Stimulated activated CD8-positive, alpha-beta memory T cell treated with anti-CD3 and anti-CD28 coated beads, Interleukin-4, amount 100 ng/mL, for 48 hours (primary cell): ENCODE measurements at places on chromosomes 1 and 21.
A peak's percentile ranks its signal among the peaks of the same experiment; 100 is the strongest.

- DNase-seq, result no peak
These were observed 36.7 kb downstream of the ADARB1 start for GRCh38 chr21:45110873-45111624.

DNA sequence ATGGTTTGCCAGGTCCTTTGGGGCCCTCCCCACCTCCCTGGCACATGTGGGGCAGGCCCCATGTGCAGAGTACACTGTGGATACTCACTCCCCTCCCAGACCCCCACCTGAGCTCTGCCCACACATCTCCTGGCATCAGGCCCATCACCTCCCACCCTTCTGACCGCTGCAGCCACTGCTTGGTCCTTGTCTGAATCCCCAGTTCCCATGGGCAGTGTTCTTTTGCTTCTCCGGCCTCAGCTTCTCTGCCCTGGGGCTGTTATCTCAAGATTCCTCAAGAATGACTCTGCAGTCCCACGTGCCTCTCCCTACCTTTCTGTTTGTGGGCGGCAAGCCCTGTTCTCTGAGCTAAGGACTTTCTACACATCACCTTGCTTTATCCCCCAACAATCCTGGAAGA lies 187.7 kb upstream of the EDN2 start:
- DNase-seq, result no peak

DNA sequence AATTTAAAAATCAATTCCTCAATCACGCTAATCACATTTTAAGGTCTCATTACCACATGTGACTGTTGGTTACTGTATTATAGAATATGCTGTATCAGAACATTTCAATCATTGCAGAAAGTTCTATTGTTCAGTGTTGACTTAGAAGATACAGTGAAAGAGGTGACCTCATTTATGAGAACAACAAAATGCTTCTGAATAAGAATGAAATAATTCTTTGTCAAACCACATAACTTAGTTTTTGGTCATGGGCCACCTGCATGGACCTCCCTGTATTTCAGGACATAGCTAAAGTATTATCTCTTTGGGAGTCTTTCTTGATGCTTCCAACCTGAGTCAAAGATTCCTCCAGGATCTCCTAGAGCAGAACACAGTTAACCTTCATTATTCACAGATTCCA lies 22.3 kb downstream of the MFSD2A start:
- DNase-seq, result no peak

- DNase-seq, result peak; percentile 37
These were observed 74.6 kb downstream of the CAMK2N1 start for GRCh38 chr1:20411196-20411980.

DNA sequence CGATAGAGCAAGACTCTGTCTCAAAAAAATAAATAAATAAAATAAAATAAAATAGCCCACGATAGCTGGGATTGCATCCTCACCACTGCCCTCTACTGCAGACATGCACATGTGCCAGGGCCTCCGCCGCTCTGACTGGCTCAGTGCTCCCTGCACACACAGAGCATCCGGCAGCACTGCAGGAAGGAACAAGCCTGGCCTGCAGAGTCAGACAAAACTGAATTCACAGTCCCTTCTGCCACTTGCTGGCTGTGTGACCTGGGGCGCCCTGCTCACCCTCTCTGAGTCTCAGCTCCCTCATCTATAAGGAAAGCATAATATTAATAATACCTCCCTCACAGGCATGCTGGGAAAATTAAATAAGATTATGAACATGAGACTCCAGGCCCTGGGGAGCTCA lies 35.4 kb downstream of the CSMD2 start:
- DNase-seq, result no peak

DNA sequence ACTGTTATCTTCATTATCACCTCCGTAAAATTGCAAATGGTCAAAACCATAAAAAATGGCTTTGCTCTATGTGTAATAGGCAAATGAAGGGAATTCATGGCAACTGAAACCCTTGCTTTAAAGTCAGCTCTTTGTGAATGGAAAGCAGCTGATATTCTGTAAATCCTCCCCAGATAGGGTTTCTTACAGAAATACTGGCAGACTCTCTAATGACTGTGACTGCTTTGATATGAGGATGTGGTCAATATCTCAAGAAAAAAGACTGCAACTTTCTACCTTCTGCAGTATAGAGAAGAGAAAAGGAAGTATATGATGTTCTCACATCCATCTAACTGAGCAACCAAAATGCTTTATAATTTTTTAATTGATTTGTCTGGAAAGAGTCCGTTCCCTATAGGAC lies 193.1 kb downstream of the ST6GALNAC3 start:
- DNase-seq, result no peak

DNA sequence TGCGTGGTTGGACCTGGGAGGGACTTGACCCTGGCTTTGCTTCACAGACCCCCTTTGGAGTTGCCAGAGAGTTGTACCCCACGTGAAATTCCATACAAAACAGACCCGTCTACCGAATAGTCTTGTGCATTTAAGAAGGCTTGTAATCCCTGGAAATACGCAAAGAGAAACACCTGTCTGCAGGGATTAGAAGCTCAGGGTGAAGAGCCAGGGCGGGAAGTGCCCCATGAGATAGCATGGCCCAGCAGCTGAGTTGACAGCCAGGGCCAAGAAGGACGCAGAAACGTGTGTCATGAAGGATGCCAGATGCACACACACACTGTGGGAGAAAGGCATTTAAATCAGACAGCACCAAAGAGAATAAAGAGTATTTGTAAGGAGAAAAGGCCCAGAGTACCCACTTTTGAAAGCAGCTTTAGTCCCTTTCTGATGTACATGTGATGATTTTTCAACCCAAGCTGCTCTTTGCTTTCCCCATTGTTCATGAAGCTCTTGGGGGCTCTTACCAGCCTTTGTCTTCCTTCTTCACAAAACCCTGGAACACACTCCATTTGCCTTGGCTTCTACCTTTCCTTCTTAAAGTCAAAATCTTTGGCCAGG lies 46.6 kb downstream of the PCP4 start:
- DNase-seq, result no peak

DNA sequence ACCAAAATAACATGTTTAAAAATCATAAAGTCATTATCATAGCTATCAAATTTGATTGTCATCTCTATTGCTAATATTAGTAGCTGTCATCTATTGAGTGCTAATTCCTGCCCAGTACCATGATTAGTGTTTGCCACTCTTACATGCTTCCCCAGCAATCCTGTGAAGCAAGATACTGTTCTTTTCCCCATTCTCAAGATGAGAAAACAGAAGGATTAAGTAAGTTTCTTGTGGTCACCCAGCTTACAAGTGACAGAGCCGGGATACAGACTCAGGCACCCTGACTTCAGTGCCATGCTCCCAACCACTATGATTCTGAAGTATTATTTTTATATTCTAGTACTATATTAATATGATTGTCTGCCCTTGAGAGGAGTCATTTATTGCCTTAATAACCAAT lies 36.5 kb downstream of the LRRC8C start:
- no peak for DNase-seq

GRCh38 chr21:36508948-36509347 lies 29.0 kb upstream of the CLDN14 start:
- no peak for DNase-seq

DNA sequence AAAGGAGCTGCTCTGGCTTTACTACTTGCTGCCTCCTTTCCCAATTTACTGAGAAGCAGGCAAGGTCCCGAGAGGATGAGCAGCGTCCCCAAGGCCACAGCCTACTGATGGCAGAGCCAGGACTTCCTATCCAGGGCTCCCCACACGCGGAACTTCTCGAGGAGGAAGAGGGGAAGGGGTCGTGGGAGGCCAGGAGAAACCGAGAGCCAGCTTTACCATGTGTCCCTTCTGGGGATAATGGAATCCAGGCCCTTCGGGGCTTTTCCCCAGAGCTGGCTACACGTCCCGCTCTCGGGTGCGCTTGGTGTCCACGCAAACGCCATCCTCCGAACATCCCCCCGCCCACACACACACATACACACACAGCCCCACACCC lies 4.3 kb upstream of the CCN1 start:
- DNase-seq, result no peak

- peak; percentile 71 for DNase-seq
These were observed 115.5 kb upstream of the IRF2BP2 start for GRCh38 chr1:234725177-234726132.

GRCh38 chr1:187933562-187934419 lies 1105.0 kb downstream of the PLA2G4A start:
- DNase-seq, result no peak

GRCh38 chr1:82030830-82031229 lies 230.1 kb downstream of the ADGRL2 start:
- no peak for DNase-seq

- DNase-seq, result no peak
These were observed 141.1 kb upstream of the RUNX1 start for GRCh38 chr21:35190201-35190701.

GRCh38 chr1:33180226-33180910 lies 1.5 kb downstream of the TRIM62 start:
- peak; percentile 85 for DNase-seq

- DNase-seq, result no peak
These were observed 33.1 kb downstream of the MDM4 start for GRCh38 chr1:204549313-204549712.

- DNase-seq, result no peak
These were observed 42.0 kb downstream of the ZBTB18 start for GRCh38 chr1:244092964-244093638.

GRCh38 chr1:238404481-238404880 lies 513.8 kb upstream of the ZP4 start:
- DNase-seq, result no peak

- DNase-seq, result no peak
These were observed 60.4 kb downstream of the FYB2 start for GRCh38 chr1:56758794-56759193.

GRCh38 chr1:160373696-160374095 lies 6.8 kb downstream of the NHLH1 start:
- DNase-seq, result no peak
